ENCODE measurements at places on chromosomes 6 and 20.

GRCh38 chr6:73064266-73064665 is 161.0 kb downstream of the KHDC1L start:
- no peak for DNase-seq

GRCh38 chr6:34661357-34661756 is 35.2 kb downstream of the ILRUN start:
- no peak for DNase-seq

DNA sequence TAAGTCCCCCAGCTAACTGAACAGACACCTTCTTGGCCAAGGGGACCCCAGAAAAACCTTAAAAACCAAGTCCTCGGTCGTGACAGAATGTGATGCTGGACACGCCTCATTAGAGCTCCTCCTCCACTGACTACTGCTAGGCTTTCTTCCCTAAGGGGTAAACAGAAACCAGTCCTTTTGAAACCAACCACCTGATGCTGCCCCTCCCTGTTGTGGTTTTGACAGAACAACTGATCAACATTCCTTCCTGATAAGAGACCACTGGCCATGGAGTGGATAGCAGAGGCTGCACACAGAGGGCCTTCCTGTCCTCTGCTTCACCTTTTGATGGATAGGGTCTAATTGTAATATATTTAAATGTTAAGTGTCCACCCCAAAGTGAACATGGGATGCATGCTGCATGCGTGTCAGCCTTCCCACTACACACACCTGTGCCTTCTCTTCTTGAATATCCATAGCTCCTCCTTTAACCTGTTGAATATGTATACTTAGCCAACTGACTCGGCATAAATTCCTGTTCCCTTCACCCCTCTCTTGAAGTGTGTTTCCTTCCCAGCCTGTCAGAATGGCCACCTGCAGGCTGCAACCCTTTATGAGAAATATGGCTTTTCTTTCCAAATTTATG is 27.9 kb upstream of the SLC2A12 start:
- no peak for DNase-seq

DNA sequence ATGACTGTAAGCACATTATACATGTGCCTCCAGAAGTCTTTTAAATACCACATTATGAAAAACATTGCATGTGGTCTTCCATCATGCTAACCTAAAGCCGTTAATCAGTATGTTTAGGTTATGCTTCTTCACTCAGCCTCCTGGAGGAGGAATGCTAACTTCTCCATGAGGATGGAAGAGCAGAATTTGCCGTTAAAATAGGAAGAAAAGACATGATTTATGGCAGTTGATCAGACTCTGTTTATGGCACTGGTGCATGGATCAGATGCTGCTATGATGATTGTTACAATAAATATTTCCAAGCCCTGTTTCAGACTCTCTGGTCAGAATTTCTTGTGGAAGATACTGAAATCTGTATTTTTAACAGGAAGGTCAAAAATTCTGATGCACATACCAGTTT is 31.7 kb downstream of the MAP3K4 start:
- no peak for DNase-seq

- no peak for DNase-seq
These were observed 31.0 kb downstream of the SIRPB1 start for GRCh38 chr20:1588533-1589460.

DNA sequence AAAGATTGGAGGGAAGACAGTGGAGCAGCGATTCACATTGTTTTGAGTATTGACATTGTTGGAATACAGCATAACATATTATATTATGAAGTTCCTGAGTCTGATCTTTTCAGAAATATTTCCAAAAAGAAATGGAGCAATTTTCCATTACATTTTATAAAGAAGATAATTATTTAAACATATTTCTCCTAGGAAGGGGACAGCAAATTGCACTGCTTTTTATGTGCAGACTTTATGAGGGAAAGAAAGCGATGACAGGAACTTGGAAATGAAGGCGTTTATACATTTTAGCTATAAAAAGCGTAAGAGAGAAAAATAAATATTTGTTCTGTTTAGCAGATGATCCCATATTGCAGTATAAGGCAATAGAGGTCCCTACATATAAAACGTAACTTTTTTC is 117.0 kb upstream of the EDN1 start:
- no peak for DNase-seq

- DNase-seq = no peak
These were observed 12.9 kb upstream of the EFCAB8 start for GRCh38 chr20:32845786-32846185.

DNA sequence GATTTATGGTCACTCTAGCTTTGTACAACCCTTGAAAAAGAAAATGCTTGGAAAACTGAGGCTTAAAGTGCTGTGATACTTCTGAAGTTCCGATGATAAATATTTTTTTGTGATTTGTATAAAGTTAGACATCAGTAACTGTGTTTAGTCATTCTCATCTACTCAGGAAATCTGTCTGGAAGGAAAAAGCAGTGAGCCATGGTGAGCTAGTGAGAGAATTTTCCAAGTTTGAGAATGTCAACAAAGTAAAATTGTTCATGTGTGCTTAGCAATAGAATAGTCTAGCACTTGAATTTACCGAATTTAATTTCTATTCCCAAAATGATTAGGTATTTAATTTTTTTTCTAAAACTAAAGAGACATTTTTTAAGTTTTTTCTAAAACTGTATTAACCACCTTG is 41.3 kb upstream of the PLCB4 start:
- no peak for DNase-seq

DNA sequence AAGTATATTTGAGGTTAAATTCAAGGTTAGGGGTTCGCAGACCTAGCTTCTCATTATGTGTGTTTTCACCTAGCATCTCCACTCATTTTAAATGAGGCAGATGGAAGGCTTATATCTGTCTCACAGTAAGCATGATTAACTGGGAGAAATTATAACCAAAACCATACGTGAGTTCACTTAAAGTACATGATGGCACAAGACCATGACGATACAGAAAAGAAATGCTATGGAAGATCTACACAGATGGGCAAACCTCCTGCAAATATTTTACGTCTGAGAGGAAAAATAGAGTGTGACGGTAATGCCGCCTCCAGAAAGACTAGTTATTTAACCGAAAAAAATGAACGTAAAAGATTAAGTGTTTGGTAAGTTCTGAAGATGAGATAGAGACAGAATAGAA is 337.8 kb downstream of the FARS2 start:
- no peak for DNase-seq

GRCh38 chr6:37474316-37474715 is 25.4 kb downstream of the CCDC167 start:
- no peak for DNase-seq

DNA sequence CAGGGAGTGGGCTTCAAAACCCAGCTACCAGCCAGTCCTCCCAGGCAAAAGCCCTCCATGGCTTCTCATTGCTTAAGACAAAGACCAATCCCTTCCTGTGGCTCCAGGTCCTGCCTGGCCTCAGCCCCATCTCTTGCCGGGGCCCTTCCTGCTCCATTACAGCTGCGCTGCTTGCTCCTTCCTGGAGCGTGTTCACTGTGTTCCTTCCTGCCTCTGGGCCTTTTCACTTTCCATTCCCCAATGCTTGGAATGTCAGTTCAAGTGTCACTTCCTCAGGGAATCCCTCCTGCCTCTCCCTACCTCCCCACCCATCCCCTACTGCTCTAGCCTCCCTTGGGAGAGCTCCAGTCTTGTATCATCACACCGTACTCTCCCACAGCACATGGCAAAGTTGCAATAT is 11.1 kb upstream of the ITPR3 start:
- no peak for DNase-seq

DNA sequence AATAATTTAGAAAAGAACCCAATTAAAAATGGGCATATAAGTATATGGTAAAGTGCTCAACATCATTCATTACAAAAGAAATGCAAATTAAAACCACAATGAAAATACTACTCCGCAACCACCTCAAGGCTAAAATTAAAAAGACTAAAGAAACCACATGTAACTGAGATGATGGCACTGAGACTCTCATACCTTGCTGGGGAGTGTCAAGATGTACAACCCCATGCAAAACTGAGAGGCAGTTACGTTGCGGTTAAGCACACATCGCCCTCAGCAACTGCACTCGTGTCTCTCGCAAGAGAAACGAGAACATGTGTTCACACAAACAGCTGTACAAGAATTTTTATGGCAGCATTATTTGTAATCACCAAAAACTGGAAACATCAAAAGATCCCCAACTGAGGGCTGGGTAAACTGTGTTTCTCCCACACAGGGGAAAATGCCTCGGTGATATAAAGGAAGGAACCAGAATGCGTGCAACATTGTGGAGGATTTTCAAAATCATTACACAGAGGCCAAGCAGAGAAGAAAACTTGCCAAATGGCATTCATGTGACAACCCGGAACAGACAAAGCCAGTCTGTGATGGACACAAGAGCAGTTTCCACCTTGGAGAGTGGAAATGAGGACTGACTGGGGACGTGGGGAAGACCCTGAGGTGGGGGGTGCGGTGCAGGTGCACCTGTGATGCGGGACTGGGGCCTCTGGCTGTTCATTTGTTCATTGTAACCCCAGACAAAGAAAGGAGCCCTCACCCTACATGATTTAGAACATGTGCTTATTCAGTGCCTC is 144.9 kb downstream of the WDR27 start:
- DNase-seq = peak; percentile 29

DNA sequence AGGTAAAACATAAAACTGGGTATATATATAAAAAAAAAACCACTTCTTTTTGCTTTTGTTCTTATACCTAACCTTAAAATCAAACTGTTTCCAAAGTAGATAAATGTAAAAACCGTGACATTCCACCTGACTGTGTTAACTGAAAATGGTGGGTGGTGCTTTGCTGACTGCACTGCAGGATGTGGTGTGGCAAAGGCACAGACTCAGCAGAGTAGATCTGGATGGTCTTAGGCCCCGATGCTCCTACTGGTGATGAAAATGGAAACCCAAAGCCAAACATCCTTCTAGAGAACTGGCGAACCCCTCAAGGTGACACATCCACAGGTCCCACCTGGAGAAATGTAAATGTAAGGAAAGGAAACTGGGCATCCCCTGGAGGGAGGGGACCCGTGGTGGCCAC is 8.9 kb downstream of the TGIF2 start:
- DNase-seq = no peak

GRCh38 chr6:74768120-74768519 is 437.7 kb downstream of the COL12A1 start:
- DNase-seq = no peak

- no peak for DNase-seq
These were observed 31.8 kb downstream of the SYNE1 start for GRCh38 chr6:152605342-152605741.

DNA sequence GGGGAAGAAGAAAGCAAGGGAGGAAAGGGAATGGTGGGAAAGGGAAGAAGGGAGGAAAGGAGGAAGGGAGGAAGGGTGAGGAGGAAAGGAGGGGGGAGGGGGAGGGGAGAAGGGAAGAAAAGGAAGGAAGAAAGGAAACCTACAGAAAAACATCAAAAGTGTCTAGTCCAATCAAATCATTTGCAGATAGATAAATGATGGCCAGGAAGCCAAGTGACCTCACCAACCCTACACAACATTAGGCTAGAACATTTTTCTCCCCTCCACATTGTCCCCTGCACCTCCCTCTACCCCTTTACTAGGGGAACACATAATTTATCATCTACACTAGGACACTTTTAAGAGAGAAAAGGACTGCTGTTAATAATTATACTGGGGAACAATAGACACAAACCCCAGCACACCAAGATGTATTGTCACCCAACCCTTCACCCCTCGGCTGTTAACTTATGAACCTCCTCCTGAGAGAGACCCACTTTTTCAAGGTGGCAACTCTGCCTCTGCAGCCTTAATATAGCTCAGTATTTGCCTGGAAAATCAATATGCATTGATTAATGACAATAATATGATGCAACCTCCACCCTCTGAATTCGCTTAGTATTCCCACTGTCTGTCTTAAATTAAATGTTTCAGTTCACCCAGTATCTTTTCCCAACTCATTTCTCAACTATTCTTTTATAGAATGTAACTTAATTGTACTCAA is 231.2 kb downstream of the PTPRT start:
- no peak for DNase-seq

- no peak for DNase-seq
These were observed 49.4 kb upstream of the MBOAT1 start for GRCh38 chr6:20261685-20262084.

DNA sequence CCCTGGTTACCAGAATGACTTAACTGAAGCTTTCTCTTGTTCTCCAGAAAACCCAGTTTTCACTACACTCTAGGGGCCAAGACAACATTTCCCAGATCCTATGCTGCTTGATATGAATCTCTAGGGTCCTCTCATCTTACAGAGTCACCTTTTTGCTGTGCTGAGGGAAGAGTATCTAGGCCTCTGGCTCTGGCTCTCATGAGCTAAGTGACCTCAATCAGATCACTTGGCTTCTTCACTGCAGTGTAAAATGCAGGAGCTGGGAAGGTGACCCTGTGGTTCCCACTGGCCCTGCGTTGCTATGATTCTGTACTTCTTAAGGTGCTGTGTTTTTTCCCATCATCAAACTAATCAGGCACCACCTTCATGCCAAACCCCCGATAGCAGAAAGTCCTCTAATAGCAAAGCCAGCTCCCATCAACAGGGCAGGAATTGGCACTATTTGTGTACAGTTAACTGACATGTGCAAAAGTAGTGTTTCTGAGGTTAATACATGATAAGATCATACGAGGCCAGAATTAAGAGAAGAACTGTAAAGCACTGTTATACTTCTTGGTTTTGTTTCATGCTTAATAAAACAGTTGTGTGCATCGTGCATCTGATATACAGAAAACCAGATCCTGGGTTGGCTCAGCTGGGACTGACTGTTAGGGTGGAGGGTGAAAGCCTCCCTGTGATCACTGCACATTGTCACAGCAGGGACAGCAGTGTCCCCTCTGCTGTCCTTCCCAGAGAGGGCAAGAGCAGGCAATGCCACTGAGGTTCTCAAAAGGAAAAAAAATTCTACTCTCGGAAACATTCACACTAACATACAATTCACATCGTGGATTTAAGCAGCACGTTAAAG is 46.7 kb downstream of the CNKSR3 start:
- DNase-seq = no peak

GRCh38 chr6:72246926-72247325 is 360.6 kb downstream of the RIMS1 start:
- no peak for DNase-seq

GRCh38 chr20:53736757-53737395 is 143.2 kb upstream of the ZNF217 start:
- DNase-seq = no peak

DNA sequence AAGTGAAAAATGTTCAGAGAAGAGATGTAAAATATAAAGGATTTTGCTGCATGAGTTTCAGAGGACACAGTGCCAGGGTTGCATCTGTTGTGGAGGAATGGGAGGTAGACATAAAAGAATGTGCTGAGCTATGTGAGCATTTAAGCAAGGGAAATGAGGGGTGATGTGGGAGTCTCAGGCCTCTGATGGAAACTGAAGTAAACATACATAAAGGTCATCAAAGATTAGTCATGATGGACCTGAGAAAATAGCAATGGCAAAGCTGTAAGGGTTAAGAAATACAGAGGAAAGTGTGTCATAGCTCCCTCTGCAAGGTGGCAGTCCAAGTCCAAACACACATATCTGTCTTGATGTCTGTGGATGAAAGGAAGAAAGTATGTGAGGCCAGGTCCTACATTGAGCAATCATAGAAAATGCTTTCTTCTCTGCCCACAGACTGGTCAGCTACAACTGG is 306.6 kb upstream of the ECI2 start:
- DNase-seq = no peak

- peak; percentile 15 for DNase-seq
These were observed 99.3 kb downstream of the LRRC1 start for GRCh38 chr6:53894091-53894490.

- DNase-seq = no peak
These were observed 11.5 kb downstream of the SDC4 start for GRCh38 chr20:45336530-45337366.

Data from GM18507 (cell line).